ENCODE measurements at places on chromosomes 11 and 22.

GRCh38 chr22:22408731-22409696 is 99.5 kb downstream of the ZNF280B start:
- peak; percentile 54 for DNase-seq

- DNase-seq: no peak
Measured at GRCh38 chr22:34849965-34850364, 216.0 kb upstream of the ISX start.

DNA sequence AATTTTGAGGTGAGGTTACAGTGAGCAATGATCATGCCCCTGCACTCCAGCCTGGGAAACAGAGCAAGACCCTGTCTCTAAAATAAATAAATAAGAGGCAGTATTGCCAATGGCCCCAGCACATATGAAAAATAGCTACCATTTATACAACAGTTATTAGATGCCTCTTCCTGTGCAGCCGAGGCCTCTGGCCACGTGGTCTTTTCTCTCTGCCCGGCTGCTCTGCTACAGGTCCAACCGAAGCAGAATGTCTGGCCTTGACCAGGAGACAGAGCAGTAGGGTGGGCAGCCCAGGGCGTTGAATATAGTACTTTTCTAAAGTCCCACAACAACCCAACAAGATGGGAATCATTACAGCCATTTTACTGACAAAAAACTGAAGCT is 12.4 kb upstream of the OAF start:
- no peak for DNase-seq

DNA sequence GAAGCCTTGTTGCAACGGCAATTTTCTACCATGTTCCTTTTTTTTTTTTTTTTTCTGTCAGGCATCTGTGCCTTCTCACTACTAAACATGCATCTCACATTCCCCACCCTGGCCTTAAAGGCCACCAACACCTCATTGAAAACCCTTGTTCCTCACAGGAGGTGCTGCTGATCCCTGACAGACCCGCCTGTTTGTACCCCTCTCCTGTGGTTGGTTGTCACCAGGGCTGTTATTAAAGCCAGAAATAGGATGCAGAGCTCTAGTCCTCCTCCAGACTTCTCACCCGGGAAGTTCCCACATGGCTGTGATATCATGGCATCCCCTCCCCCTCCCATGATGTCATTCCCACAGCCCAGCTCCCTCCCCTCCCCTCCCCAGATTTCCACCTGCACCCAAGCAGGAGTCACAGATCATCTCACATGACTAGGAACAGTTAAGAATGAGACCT is 302.8 kb upstream of the NCAM1 start:
- DNase-seq: no peak

DNA sequence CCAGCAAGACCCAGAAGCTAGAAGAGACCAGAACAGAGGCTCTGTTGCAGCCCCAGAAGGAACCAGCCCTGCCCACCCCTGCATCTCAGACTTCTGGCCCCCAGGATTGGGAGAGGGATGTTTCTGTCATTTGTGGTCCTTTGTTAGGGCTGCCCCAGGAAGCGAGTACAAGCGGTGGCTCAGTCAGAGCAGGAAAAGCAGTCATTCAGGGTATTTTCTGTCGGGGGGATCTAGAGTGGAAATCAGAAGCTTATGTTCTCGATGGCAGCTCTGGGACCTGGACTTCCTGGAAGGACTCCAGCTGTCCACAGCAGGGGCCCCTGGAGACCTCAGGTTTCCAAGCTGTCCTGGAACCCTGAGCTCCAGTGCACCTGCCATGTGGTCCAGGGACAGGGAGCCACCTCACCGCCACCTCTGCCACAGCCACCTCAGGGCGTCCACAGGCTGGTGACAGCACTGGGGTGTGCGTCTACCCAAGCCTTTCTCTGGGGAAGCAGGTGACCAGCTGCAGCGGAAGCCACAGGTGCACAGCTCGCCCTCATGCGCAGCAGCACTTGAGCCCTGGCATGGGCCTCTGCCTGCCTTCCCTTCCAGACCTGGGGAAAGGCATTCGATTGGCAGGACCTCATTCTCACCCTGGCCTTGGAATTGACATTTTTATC is 2.6 kb downstream of the KRTAP5-5 start:
- no peak for DNase-seq

- DNase-seq: no peak
Measured at GRCh38 chr22:46842606-46843005, 80.2 kb downstream of the TBC1D22A start.

- peak; percentile 13 for DNase-seq
Measured at GRCh38 chr11:35664977-35665441, 2.4 kb downstream of the TRIM44 start.

- peak; percentile 14 for DNase-seq
Measured at GRCh38 chr11:106917973-106918372, 100.3 kb downstream of the GUCY1A2 start.

- no peak for DNase-seq
Measured at GRCh38 chr22:44200451-44200850, 19.7 kb downstream of the PARVG start.
